ENCODE measurements at places on chromosomes 13 and 19. TPM values are rescaled to one million over a fixed set of nuclear protein-coding genes. Genes with fewer than 3 reads are reported as not detected.

GRCh38 chr19:10543420-10544241 is at the start of gene ATG4D:
ATG4D (plus strand) TSS chr19:10543904; CDS start chr19:10544091, 187 bp downstream.
- peak; percentile 86 for DNase-seq

DNA sequence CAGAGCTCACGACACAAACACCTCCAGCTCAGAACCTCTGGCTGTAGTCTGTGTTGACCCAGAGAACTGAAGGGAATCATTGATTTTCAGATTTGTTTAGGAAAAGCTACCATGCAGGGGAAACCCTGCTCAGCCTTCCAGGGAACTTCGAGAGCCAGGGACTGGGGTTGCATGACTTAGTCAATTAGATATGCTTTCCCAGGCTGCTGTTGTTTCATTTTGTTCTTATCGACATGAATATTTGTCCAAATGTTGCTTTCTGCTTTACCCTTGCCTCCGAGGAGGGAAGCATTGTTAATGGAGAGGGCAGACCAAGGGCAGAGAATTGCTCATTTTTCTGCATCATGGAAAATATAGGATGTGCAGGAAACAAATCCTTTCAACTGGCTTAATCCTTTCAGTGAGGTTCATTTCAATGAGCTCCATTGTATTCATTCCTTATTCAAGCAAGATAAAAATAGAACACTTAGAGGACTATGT is 82.5 kb downstream of the KLF5 start:
- DNase-seq, result peak; percentile 40

- no peak for DNase-seq
Observed at GRCh38 chr13:46983881-46984280, 87.0 kb upstream of the HTR2A start.

The LRG1 gene
- total RNA-seq, result 0.20 TPM

The SOHLH2 gene
- 2.5 TPM for total RNA-seq
